PC-3 (cell line): ENCODE measurements at places on chromosomes 7 and 10. TPM values are rescaled to one million over a fixed set of nuclear protein-coding genes. Genes with fewer than 3 reads are reported as not detected.

UTF1 gene
- not detected in 2 replicates for total RNA-seq

CCZ1 gene
- 40.8 and 56.2 TPM in 2 replicates for total RNA-seq

ABCC2 gene
- 0.35 and 2.4 TPM in 2 replicates for total RNA-seq

FGFR2 gene
- 0.17 and 0.36 TPM in 2 replicates for total RNA-seq

LIPM gene
- not detected in 2 replicates for total RNA-seq

CALU gene
- total RNA-seq, result 169 and 205 TPM in 2 replicates

GDF2 gene
- total RNA-seq, result not detected in 2 replicates

PSMC2 gene
- 190 and 237 TPM in 2 replicates for total RNA-seq

NPTX2 gene
- not detected in 2 replicates for total RNA-seq

FAM25G gene
- total RNA-seq, result not detected in 2 replicates

RAB11FIP2 gene
- total RNA-seq, result 4.4 and 8.2 TPM in 2 replicates

TMEM229A gene
- not detected in 2 replicates for total RNA-seq

DNA sequence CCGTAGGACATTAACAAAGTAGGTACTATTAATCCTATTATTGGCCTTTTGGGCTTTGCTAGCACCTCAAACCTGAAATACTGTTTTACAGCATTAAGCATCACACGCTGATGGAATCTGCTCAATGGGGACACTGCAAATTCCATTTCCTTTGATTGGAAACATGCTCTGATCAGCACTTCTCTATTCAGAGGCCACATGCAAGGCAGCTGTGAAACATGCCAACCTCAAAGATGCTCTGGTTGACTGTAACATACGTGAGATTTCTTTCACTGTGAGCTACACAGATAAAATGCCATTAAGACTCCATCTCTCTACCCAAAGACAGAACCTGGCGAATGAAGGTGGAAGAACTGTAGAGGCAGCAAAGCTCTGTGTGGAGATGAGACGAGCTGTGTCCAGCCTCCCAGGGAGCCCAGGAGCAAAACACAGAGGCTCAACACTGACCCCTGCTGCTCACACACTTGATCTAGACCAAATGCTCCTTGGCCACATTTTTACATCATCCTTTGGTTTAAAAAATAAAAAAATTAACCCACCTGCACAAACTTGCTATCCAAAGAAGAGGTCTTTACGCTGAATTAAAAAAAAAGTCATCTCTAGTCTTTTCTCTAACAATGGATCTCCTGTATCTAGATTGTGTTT lies 8.0 kb downstream of the RSU1 start:
- H3K36me3 ChIP-seq, result no peaks in the 10 kb centered on the region
- H3K27me3 ChIP-seq, result no peaks in the 10 kb centered on the region
- H3K4me3 ChIP-seq, result no peak overlapping the region
- H3K4me1 ChIP-seq, result no peaks in the 10 kb centered on the region
- H3K27ac ChIP-seq, result no peak overlapping the region

DNA sequence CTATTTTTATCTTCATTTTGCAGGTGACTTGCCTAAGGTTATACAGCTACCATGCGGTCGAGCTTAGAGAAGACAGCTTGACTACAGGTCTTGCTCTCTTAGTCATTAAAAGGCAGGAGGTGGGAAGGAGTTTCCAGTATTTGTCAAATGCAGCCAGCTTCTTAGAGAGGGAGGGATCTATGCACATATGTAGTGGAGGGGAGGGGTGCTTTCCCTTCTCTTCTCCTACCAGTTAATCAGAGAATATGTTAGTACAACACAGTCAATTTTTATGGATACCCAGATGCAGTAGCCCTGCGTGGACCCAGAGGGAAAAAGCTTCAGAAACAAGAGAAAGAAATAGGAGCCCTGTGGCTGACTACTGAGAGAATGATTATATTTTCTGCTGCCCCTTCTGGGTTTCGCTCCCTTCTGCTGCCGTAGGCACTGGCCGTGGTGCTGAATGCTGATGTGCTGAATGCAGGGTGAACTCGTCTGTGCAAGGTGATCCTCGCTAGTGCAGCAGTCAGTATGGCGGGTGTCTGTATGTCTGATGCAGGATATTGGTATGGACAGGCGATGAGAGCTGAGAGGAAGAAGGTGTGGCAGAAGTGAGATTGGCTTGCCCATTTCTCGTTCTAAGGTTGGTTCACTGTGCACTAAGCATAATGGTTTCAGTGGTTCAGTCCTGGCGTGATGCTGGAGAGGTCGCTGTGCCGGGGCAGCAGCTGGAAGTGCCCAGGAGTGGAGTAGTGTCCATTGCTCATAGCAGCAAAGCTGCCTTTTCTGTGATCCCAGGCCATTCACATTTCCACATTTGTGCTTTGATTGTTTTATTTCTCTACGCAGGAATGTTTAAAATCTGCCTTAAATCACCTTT lies 189.2 kb upstream of the PODXL start:
- no peak overlapping the region for H3K4me3 ChIP-seq
- no peak overlapping the region for H3K27ac ChIP-seq
- DNase-seq, result peak; percentile 55
- no peaks in the 10 kb centered on the region for H3K36me3 ChIP-seq
- H3K4me1 ChIP-seq, result no peaks in the 10 kb centered on the region

GRCh38 chr10:43421201-43421507 lies 12.2 kb upstream of the HNRNPF start:
- H3K27me3 ChIP-seq, result no peaks in the 10 kb centered on the region
- H3K4me3 ChIP-seq, result peak overlapping the region; percentile 71
- no peaks in the 10 kb centered on the region for H3K36me3 ChIP-seq
- H3K27ac ChIP-seq, result peak overlapping the region; percentile 68; the same call in 1 of the 2 replicates
- DNase-seq, result no peak
- H3K4me1 ChIP-seq, result peaks cover 14% of the 10 kb centered on the region

DNA sequence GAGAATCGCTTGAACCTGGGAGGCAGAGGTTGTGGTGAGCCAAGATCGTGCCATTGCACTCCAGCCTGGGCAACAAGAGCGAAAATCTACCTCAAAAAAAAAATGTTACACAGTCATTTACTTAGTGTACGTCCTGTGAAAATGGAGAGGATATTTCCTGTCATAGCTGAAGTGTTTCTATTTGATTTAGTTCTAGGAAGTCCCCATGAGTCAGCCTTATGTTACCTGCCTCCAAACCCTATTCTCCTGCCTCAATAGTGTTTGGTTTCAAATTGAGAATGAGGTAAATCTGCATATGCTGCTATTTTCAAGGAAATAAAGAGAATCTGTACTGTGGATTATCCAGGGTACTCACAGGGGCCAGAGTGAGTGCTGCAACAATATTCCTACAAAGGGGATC lies 1284.5 kb upstream of the AUTS2 start:
- no peak for DNase-seq
- H3K27me3 ChIP-seq, result no peaks in the 10 kb centered on the region
- no peaks in the 10 kb centered on the region for H3K4me1 ChIP-seq
- no peak overlapping the region for H3K4me3 ChIP-seq
- no peak overlapping the region for H3K27ac ChIP-seq

- H3K27me3 ChIP-seq, result no peaks in the 10 kb centered on the region
- DNase-seq, result no peak
- H3K4me3 ChIP-seq, result no peak overlapping the region
- H3K36me3 ChIP-seq, result no peaks in the 10 kb centered on the region
- H3K4me1 ChIP-seq, result no peaks in the 10 kb centered on the region
These were observed 142.3 kb downstream of the PRPF18 start for GRCh38 chr10:13728898-13729535.

DNA sequence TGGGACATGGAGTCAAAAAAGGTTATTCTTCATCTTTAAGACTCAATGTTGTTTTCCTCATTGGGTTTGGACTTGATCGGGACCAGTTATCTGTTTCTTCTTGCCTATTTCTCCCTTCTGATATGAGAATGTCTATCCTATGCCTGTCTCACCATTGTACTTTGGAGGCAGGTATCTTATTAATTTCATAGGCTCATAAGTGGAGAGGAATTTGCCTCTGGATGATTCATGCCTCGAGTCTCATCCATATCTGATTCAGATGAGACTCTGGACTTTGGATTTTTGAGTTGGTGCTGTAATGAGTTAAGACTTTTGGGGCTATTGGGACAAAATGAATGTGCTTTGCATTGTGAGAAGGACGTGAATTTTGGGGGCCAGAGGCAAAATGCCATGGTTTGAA lies 36.2 kb upstream of the CCDC7 start:
- H3K27me3 ChIP-seq, result no peaks in the 10 kb centered on the region
- peaks cover 25% of the 10 kb centered on the region for H3K4me1 ChIP-seq
- H3K36me3 ChIP-seq, result no peaks in the 10 kb centered on the region
- peak; percentile 48 for DNase-seq
- H3K4me3 ChIP-seq, result no peak overlapping the region

DNA sequence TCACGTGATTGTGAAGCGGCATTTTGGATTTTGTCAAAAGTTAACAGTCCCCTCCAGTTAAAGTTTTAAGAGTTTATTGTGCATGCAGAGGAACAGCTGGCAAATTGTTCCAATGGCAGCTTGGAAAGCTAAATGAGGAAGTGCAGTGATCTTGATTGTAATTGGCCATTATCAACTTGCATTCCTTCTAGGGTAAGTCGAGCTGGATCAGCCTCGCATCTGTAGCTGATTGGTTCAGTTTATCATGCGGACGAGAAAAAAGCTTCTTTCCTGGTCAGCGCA lies 566 bp downstream of the ZNF789 start:
- peaks cover 5% of the 10 kb centered on the region; the same call in 1 of the 2 replicates for H3K4me1 ChIP-seq
- H3K27me3 ChIP-seq, result no peaks in the 10 kb centered on the region
- peak; percentile 68 for DNase-seq
- H3K4me3 ChIP-seq, result peak overlapping the region; percentile 83
- H3K36me3 ChIP-seq, result no peaks in the 10 kb centered on the region; the same call in 1 of the 2 replicates

- no peak overlapping the region for H3K4me3 ChIP-seq
- H3K36me3 ChIP-seq, result no peaks in the 10 kb centered on the region
- no peaks in the 10 kb centered on the region for H3K4me1 ChIP-seq
- H3K27me3 ChIP-seq, result no peaks in the 10 kb centered on the region
These were observed 95.1 kb downstream of the GLRX3 start for GRCh38 chr10:130231251-130231741.

- no peaks in the 10 kb centered on the region for H3K36me3 ChIP-seq
- no peak overlapping the region for H3K4me3 ChIP-seq
- H3K27me3 ChIP-seq, result no peaks in the 10 kb centered on the region
- H3K4me1 ChIP-seq, result peaks cover 19% of the 10 kb centered on the region
- no peak for DNase-seq
These were observed 181.8 kb downstream of the MACC1 start for GRCh38 chr7:20035279-20035875.

- H3K27ac ChIP-seq, result peak within 1 kb of the TSS; percentile 71
- peaks cover 19% of the 10 kb centered on the region; the same call in 1 of the 2 replicates for H3K36me3 ChIP-seq
- peak within 1 kb of the TSS; percentile 77 for H3K4me3 ChIP-seq
These were observed at the start of gene NRF1 for GRCh38 chr7:129611246-129612111. Gene NRF1, plus strand, starts transcription at chr7:129611720. Its CDS starts 45,632 bp downstream, at chr7:129657352.

GRCh38 chr7:55552320-55553023 lies 19.8 kb downstream of the VOPP1 start:
- DNase-seq, result peak; percentile 86
- H3K27me3 ChIP-seq, result no peaks in the 10 kb centered on the region
- H3K4me1 ChIP-seq, result peaks cover 68% of the 10 kb centered on the region
- peak overlapping the region; percentile 47 for H3K4me3 ChIP-seq

DNA sequence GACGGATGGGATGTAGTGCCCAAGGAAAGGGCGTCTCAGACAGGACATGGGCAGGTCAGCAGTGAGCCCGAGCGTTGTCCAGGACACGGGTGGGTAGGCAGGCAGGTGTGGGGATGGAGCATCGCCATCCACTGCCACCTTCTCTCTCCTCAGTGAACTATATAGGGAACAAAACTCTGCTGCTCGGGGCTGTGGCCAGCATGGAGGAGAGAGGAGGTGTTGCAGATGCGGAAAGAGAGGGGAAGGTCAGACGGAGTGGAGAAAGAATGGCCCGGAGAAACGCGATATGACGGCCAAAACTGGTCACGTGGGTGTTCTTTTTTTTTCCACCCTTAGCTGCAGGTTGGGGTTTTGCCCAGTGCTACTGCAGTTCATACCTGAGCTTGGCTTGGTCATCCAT lies 71.2 kb downstream of the GRID1 start:
- H3K27ac ChIP-seq, result no peak overlapping the region
- DNase-seq, result no peak
- no peaks in the 10 kb centered on the region for H3K27me3 ChIP-seq
- H3K4me3 ChIP-seq, result no peak overlapping the region
- no peaks in the 10 kb centered on the region for H3K36me3 ChIP-seq
- H3K4me1 ChIP-seq, result no peaks in the 10 kb centered on the region

- no peak overlapping the region for H3K4me3 ChIP-seq
- peaks cover 13% of the 10 kb centered on the region for H3K4me1 ChIP-seq
- H3K27me3 ChIP-seq, result no peaks in the 10 kb centered on the region
- H3K36me3 ChIP-seq, result peaks cover 34% of the 10 kb centered on the region
- no peak overlapping the region for H3K27ac ChIP-seq
These were observed 29.1 kb downstream of the ZC3HC1 start for GRCh38 chr7:130022115-130022514.

DNA sequence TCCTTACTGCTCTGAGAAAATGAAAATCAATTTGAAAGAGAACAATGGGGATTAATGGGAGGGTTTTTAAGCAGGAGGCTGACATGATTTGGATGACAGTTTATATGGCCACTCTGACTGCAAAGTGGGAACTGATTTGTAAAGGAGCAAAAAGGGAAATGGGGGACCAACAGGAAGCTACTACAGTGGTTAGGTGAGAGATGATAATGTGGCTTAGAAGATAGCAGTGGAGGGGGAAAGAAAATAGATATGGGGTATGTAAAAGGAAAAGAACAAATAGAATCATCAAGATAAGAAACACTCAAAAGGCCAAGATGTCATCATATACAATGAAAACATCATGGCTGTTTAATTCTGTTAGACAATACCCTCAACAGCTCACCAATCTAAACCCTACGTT lies 177.5 kb downstream of the ANK3 start:
- H3K4me1 ChIP-seq, result peaks cover 14% of the 10 kb centered on the region
- H3K27ac ChIP-seq, result no peak overlapping the region
- no peaks in the 10 kb centered on the region for H3K27me3 ChIP-seq
- no peaks in the 10 kb centered on the region for H3K36me3 ChIP-seq

GRCh38 chr10:33412653-33413361 lies 78.3 kb upstream of the NRP1 start:
- H3K4me1 ChIP-seq, result peaks cover 16% of the 10 kb centered on the region
- no peaks in the 10 kb centered on the region for H3K27me3 ChIP-seq
- no peak overlapping the region for H3K4me3 ChIP-seq
- no peaks in the 10 kb centered on the region for H3K36me3 ChIP-seq
- H3K27ac ChIP-seq, result peak overlapping the region; percentile 15

GRCh38 chr7:107138696-107139420 lies 29.9 kb upstream of the HBP1 start:
- H3K27me3 ChIP-seq, result peaks cover 36% of the 10 kb centered on the region
- H3K4me1 ChIP-seq, result no peaks in the 10 kb centered on the region
- H3K36me3 ChIP-seq, result no peaks in the 10 kb centered on the region
- no peak overlapping the region for H3K4me3 ChIP-seq
- no peak overlapping the region for H3K27ac ChIP-seq

DNA sequence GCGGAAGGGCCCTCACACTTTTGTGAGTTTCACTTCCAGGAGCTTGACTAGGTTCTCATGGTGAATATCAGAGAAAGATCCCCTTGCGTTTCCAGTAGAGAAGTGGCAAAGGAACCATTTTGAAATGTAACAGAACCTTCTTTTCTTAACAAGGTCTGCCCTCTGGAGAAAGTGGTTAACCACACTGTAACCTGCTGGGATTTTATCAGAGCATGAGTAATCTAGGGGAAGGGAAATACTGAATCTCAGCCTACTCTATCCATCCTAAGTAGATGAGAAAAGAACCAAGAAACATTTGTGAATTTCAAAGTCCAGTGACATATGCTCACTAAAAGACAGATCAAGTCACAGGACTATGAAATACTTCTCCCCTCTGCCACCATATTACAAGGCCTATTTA lies 235.5 kb downstream of the ZEB1 start:
- H3K4me1 ChIP-seq, result no peaks in the 10 kb centered on the region
- H3K27me3 ChIP-seq, result no peaks in the 10 kb centered on the region
- H3K27ac ChIP-seq, result no peak overlapping the region
- peak; percentile 67 for DNase-seq
